ENCODE measurements at places on chromosomes 12 and 14.

- no peak for DNase-seq
Observed at GRCh38 chr12:12212769-12213168, 54.1 kb downstream of the LRP6 start.

DNA sequence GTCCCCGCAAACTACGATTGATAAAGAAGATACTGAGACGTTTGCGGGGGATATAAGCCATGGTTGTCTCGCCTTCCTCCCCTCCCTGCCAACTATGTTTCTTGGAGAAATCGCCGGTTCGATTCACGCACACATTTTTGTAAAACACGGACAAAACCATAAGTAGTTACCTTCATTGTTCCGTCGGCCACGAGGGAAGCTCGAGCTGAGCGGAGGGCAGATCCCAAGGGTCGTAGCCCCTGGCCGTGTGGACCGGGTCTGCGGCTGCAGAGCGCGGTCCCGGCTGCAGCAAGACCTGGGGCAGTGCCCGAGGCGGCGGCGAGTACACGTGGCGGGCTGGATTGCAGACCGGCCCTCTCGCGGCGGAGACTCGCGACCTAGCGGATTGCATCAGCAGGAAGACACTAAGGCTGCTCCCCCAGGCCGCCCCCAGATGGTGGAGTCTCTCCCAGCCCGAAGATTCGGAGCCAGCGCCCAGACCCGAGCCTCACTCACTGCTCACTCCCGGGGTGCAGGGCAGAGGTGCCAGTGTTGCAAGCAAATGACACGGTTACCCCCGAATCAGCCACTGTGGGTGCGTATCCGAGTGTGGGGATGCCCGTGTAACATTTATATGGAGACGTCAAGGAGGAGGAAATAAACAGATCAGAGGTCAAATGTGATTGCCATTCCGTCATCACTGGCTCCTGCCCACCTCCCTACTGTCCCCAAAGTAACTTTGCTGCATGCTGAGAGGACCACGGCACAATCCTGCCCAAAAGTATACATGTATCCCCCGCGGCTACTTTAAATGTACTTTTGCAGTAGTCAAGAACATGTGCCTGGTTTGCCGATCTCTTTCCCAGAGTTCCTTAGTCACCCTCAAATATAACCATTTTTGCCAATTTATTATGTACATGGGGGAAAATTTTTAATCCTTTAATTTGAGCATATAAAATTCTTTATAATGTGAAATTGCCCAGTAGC is at the start of gene BCAT1:
Gene BCAT1 (minus strand): TSS at position 345 of the 966 bp plus-strand sequence. CDS start 169 bp downstream, at position 176.
- peak; percentile 79 for DNase-seq

- DNase-seq: no peak
Observed at GRCh38 chr14:68416171-68416570, 376.7 kb downstream of the ZFP36L1 start.

DNA sequence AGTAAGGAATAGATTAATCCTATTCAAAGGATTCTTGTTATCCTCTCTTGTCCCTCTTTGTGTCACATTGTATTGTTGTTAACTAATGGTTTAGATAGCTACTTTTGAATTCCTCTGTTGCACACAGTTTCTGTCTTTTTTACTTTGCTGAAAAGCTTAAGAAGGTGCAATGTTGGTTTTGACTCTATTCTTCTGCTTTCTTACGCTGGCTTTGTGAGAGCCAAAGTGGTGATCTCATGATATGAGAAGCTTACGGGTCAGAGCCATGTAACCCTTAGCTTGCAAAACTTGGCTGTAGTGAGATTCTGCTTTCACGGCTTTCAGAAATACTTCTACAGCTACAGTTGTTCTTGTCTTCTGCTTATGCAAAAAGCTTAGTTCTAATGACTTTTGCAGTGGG is 239.7 kb downstream of the TRHDE start:
- peak; percentile 18 for DNase-seq

- no peak for DNase-seq
Observed at GRCh38 chr12:13374793-13375192, 178.3 kb downstream of the EMP1 start.

DNA sequence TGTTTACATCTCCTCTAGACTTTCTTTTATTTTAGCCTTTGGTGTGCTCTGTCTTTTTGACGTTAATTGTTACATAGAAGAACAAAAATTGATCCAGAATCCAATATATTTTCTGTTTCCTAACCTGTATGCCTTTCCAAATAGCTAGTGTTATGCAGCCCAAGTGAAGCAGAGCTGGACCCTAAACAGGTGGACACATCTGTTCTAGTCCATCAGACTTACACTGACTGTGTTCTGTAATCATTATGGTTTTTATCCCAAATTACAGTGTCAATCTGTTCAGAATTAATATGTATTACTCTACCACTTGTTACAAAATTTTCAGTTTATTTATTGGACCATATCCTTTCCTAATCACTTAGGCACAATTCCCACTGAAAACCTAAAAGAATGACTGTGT is 176.8 kb upstream of the FOXG1 start:
- DNase-seq: no peak

GRCh38 chr14:103207388-103208072 is 84.3 kb downstream of the TNFAIP2 start:
- peak; percentile 59 for DNase-seq

GRCh38 chr12:18863769-18864500 is 126.0 kb downstream of the CAPZA3 start:
- DNase-seq: no peak

DNA sequence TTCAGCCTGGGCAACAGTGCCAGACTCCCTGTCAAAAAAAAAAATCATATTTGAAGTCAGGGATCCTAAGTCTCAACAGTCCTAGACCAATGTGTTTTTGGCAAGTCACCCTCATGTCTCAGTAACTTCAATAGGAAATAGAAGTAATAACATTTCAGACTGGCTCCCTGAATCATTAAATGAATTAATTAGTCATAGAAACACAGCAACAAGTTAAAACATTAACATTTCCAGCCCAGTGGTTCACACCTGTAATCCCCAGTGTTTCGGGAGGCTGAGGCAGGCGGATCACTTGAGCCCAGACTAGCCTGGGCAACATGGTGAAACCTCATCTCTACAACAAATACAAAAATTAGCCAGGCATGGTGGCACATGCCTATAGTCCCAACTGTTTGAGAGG is 125.2 kb downstream of the GTF2A1 start:
- DNase-seq: no peak

DNA sequence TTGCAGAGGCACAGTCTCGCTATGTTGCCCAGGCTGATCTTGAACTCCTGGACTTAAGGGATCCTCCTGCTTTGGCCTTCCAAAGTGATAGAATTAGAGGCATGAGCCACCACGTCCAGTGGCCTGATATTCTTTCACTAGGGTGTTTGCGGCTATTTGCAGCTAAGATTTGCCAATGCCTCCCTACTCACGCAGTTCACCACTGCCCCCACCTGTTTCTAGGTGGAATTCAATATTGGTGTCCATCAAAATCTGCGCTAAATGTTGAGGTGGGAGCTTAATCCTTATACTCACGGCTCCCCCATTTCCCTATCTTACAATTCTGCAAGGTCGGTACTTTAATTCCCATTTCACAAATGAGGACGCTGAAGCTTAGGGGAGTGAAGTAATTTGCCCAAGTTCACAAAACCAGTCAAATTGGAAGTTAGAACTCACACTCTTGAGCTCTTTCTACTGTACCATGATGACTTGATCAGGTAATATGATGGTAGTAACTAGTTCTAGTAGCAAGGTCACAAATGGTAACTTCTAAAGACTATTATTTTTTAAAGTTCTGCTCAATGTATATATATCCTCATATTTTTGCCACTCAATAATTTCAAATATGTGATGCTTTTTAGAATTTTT is 22.1 kb upstream of the LRRC9 start:
- DNase-seq: peak; percentile 65

DNA sequence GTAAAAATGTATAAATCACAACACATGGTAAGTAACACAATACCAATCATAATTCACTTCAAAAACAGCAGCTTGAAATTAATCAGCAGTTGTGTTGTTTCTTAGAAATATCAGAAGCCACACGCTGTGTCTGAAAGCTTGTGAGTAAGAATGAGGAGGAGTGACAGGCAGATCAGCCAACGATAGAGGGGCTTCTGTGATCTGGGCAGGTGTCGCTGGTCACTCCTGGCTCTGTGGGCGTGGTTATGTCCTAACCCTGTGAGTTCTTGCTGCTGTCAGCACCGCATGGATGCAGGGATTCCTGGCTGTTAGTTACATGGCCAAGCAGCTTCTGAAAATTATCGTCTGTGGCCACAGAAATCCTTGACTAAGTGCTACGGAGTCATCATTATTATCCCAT is 123.4 kb downstream of the SLC25A47 start:
- DNase-seq: no peak

GRCh38 chr12:105201299-105201698 is 34.7 kb downstream of the APPL2 start:
- no peak for DNase-seq

- DNase-seq: no peak
Observed at GRCh38 chr12:39571351-39571750, 48.3 kb downstream of the ABCD2 start.

GRCh38 chr14:96091149-96091693 is 52.1 kb downstream of the C14orf132 start:
- no peak for DNase-seq
